ENCODE measurements at places on chromosomes 4 and X. TPM values are rescaled to one million over a fixed set of nuclear protein-coding genes. Genes with fewer than 3 reads are reported as not detected.

The MBNL3 gene
- total RNA-seq, result 23.2 TPM

DNA sequence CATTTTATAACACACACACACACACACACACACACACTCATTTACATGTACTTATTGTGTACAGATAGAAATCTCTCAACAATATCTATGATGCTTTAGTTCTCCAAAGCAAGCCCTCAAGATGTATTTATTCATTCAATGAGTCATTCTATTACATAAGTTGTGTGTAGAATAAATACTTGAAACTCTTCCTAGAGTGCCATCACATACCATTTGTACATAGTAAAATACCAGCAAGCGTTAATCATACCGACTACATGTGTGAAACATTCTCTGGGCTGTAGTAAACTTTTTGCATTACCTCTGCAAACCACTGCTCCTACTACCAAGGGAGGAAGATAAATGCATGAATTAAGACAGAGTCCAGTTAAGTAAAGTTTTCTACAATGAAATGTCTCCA lies 70.9 kb downstream of the EPHA5 start:
- no peaks in the 10 kb centered on the region for H3K36me3 ChIP-seq
- no peak overlapping the region for H3K4me3 ChIP-seq
- no peak overlapping the region for H3K27ac ChIP-seq
- no peak for DNase-seq

The PACRGL gene
- 11.1 TPM for total RNA-seq

- no peak for DNase-seq
- H3K27ac ChIP-seq, result no peak overlapping the region
- H3K36me3 ChIP-seq, result peaks cover 56% of the 10 kb centered on the region
- no peaks in the 10 kb centered on the region for H3K4me1 ChIP-seq
- no peaks in the 10 kb centered on the region for H3K27me3 ChIP-seq
- no peak overlapping the region for H3K4me3 ChIP-seq
Observed at GRCh38 chr4:25797136-25797535, 65.7 kb downstream of the SEL1L3 start.

- no peak overlapping the region for H3K27ac ChIP-seq
- peak; percentile 55 for DNase-seq
- no peak overlapping the region for H3K4me3 ChIP-seq
Observed at GRCh38 chr4:10587697-10588096, 96.9 kb downstream of the CLNK start.

The ERVMER34-1 gene
- total RNA-seq, result not detected

GRCh38 chrX:65821721-65822496 lies 154.5 kb downstream of the MSN start:
- H3K27me3 ChIP-seq, result peaks cover 5% of the 10 kb centered on the region
- H3K27ac ChIP-seq, result no peak overlapping the region
- peaks cover 9% of the 10 kb centered on the region for H3K36me3 ChIP-seq
- peak overlapping the region; percentile 60 for H3K4me3 ChIP-seq

DNA sequence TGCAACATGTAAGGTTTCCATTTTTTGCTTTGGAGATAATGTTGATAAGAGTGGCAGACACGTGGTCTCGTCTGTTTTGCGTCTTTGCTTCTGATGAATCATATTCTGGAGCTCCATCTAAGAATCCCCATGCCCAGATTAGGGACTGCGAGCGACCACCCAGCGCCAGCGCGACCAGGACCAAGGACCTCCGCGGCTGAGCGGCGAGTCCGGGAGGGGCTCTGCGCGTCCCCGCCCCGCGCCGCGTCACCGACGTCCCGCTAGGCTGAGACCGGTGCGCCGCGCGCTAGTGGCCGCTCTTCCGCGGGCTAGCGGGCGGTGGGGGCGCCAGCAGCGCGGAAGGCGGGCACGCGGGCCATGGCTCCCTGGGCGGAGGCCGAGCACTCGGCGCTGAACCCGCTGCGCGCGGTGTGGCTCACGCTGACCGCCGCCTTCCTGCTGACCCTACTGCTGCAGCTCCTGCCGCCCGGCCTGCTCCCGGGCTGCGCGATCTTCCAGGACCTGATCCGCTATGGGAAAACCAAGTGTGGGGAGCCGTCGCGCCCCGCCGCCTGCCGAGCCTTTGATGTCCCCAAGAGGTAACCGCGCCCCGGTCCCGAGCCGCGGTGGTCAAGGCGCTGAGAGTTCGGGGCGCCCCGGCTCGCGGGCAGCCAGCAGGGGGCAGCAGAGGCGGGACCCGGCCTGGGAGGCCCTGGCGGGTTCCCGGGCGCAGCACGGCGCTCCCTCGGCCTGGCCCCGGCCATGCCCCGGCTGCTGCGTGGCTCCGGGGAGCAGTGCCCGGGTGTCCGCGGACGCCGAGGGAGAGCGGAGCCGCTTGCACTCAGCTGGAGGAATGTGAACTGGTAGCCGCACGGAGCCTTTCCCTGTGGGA lies at the start of gene SRD5A3:
Gene SRD5A3, plus strand, starts transcription at position 263 of the 871 bp plus-strand sequence. Its CDS starts 95 bp downstream, at position 358.
- no peaks in the 10 kb centered on the region for H3K36me3 ChIP-seq
- peaks cover 21% of the 10 kb centered on the region for H3K4me1 ChIP-seq
- H3K27ac ChIP-seq, result peak within 1 kb of the TSS; percentile 88
- H3K4me3 ChIP-seq, result peak within 1 kb of the TSS; percentile 81
- H3K27me3 ChIP-seq, result peaks cover 1% of the 10 kb centered on the region
- DNase-seq, result peak; percentile 84

DNA sequence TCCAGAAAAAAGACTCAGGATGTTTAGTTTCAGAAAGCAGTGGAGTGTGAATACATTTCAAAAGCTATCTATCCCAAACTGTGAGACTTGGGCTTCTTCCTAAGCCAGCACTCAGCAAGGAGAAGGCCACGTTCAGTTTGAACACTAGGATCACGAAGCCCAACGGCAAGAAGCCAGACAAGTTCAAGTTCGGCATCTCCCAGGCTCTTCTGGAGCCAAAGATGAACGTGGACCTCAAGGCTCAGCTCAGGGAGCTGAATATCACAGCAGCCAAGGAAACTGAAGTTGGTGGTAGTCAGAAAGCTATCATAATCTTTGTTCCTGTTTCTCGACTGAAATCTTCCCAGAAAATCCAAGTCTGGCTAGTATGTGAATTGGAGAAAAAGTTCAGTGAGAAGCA lies 7.6 kb downstream of the PLAC1 start:
- no peaks in the 10 kb centered on the region for H3K36me3 ChIP-seq
- DNase-seq, result no peak
- H3K27me3 ChIP-seq, result peaks cover 7% of the 10 kb centered on the region
- no peak overlapping the region for H3K27ac ChIP-seq
- no peak overlapping the region for H3K4me3 ChIP-seq

Measured in activated CD8-positive, alpha-beta memory T cell treated with anti-CD3 and anti-CD28 coated beads, Interleukin-2, amount 10 ng/mL, durations not matched to agents 7 days and 5 days (primary cell).